Activated CD4-positive, CD25-positive, alpha-beta regulatory T cell (primary cell): ENCODE measurements at places on chromosomes 3 and 15.

GRCh38 chr15:22974745-22975144 lies 5.4 kb downstream of the CYFIP1 start:
- no peak for DNase-seq

- no peak for DNase-seq
Measured at GRCh38 chr3:183244219-183244618, 8.8 kb upstream of the B3GNT5 start.

GRCh38 chr15:38817427-38818156 lies 253.0 kb upstream of the RASGRP1 start:
- DNase-seq, result peak; percentile 61

DNA sequence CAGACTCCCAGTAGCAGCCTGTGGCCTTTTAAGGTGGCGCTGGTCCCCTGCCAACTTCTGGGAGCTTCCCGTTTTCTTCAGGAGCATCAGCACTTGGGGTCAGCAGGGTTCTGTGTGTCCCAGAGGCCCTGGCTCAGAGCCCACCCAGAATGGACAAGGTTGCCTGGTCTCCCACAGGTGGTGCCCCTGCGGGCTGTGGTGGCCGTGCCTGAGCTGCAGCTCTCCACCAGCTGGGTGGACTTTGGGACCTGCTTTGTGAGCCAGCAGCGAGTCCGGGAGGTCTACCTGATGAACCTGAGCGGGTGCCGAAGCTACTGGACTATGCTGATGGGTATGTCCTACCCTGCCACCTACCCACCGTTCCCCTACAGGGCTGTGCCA lies 15.5 kb downstream of the ACAA1 start:
- no peak for DNase-seq

DNA sequence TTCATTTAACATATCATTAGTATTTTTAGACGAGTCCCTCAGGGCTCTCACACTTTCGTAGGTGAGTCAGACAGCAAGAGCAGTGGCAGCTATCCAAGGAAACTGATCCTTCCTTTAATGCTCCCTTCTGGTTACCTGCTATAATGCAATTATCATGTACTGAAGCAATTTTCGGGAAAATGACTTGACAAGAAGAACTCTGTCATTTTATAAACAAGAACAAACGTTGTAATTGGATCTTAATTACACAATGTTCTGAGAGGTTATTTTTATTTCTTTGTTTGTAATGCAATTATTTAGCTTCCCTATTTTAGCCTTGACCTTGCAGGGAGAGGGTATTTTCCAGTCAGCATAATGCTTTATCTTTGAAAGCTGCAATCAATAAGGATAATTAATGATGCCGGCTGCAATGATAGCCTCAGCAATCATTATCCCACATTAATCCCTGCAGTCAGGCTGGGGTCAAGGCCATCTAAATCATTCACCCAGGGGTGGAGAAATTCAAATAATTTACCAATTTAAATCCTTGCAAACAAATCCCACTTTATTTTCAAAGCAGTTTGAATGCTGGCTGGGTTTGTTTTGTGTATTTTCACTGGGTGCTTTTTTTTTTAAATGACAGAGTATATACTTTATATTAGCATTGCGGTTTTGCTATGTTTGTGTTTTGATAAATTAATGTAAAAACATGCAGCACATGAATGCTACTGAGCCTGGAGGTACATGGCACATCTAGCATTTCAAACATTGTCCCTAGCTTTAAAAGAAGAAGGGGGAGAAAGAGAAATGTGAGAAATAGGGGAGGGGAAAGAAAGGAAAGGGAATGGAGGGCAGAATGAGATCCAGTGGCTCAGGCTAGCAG lies 249.9 kb downstream of the SHOX2 start:
- no peak for DNase-seq

GRCh38 chr3:152317184-152317583 lies 48.5 kb downstream of the MBNL1 start:
- no peak for DNase-seq

DNA sequence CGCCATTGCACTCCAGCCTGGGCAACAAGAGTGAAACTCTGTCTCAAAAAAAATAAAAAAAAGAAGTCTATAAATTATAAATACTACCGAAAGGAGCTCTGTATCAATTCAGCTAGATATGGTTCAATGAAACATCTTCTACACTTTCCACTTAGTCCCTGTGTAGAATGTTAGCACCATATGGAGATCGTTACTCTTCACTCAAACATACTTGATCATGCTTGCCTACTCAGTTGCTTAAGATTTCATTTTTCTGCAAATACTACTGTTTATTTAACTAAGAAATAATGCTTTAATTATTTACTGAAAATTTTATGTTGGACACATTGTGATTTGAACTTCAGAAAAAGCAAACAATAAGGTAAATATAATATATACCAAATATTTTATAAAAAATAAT lies 17.1 kb upstream of the NANOGP8 start:
- no peak for DNase-seq

DNA sequence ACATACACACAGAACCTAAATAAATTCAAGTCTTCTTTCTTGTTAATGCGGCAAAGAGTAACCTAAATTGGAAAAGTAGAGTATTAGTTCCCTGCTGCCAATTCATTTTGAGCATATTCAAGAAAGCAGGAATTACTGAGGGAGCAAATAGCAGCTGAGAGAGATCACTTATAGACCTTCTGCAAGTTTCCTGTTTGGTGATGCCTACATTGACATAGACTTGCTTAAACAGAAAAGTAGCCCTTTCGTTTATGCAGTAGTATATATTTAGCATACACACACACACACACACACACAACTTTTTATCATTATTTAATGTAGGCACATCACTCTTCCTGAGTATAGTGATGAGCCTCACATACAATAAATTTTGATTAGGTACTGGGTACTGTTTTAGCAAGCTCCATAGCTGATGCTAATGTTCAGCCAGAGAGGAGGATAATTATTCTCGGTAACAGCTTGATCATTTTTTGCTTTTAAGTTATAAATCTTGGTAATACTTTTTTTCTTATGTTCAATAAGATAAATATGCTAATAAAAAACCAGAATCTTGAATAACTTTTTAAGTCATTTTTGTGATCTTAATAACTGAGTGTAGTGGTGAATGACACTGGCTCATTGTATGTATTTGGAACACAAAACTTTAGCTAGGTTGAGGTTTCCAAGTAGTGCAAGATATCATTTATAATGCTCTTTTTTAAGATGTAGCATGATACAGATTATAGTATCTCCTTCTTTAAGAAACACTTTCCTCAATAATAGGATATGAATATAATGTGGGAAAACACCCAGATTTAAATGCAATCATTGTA lies 174.7 kb downstream of the MBNL1 start:
- no peak for DNase-seq

DNA sequence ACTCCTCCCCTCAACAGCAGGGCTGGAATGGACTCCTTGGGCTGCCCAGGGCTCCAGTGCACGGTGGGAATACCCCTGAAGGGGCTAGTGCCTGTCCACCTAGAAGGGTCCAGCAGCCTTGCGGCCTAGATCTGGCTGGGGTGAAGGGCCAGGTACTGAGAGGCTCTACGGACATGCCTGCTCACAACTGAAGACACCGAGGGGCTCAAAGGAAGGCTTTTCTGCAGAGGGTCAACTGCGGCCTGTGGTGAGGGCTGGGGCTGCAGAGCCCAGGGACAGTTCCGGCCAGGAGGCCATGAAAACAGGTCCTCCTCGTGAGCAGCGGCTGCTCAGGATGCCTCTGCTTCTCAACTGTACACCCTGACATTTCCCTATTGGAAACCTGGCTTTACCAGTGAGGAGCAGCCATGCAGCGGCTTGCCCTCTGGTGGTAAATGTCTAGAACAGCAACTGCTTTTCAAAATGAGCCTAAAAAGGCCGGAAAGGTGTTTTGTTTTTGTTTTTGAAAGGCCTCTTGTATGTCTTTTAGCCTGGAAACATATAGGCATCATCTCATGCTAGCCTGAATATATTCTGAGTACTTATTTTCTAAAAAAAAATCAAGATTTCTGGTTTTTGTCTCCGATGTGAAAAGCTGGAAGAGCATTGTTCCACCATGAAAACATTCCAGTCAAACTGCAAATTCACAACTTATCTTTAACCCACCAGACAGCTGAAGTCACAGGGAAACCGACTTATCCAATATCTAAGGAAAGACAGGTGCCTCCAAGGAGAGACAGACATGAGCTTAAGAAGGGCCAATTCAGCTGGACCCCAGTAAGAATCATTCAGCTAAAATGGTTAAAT lies 163.4 kb downstream of the KLF13 start:
- no peak for DNase-seq

DNA sequence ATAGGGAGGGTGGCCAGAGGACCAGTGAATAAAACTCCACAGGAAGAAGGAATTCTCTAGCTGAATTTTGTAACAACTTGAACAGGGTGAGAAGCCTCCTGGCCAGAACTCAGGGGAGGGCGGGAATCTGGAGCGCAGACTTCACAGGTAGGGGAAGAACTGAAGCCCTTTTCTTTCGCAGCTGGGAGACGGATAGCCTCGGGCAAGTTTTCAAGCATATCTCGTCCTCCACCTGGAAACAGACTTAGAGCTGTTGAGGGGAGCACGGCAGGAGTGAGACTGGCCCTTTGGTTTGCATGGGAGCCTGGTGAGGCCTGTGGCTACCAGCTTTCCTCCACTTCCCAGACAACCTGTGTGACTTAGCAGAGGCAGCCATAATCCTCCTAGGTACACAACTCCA lies 10.9 kb upstream of the RPL39L start:
- no peak for DNase-seq

DNA sequence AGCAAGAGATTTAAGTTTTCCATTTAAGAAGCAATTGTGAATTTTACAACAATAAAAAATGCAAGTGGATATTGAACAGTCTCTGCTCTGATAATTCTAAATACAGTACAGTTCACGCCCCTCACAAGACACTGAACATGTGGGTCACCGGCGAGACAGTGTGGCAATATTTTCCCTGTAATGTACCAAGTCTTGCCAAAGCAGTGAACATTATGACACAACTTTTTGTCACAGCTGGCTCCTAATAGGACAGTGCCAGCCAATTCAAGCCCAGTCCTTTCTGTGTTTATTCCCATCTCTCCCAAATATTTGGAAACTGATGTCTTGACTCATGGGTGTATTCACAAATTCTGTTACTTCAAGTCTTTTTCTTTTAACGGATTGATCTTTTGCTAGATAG lies 62.3 kb downstream of the PPARG start:
- DNase-seq, result no peak

DNA sequence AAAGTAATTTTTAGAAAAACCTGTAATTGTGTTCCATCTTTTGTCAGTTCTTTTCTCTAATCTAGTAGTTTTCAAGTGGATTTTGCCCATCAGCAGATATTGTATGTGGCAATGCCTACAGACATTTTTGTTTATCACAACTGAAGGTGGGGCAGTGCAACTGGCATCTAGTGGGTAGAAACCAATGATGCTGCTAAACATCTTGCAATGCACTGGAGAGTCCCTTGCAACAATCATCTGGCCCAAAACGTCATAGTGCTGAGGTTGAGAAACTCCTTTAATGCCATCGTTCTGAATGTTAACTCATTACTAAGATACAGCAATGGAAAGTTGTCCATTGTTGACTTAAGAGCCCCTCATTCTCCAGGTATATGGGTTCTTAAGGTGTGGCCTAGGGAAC lies 80.1 kb downstream of the BTD start:
- no peak for DNase-seq

- no peak for DNase-seq
Measured at GRCh38 chr3:77014226-77014625, 25.7 kb upstream of the ROBO2 start.

DNA sequence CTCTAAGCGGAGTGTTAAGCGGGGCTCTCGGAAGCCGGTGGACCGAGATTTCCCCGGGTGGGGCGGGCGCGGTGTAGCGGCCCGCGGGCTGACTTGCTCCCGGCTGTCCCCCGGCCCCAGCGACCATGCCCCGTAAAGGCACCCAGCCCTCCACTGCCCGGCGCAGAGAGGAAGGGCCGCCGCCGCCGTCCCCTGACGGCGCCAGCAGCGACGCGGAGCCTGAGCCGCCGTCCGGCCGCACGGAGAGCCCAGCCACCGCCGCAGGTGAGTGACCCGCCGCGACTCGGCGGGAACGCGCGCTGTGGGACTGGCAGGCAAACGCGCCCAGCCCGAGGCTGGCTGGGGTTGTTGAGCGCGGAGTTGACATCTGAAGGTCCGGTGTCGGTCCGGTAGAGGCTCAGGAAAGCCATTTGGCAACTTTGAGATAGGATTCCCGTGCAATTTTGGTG lies 1.3 kb downstream of the SMC4 start:
- DNase-seq, result no peak

DNA sequence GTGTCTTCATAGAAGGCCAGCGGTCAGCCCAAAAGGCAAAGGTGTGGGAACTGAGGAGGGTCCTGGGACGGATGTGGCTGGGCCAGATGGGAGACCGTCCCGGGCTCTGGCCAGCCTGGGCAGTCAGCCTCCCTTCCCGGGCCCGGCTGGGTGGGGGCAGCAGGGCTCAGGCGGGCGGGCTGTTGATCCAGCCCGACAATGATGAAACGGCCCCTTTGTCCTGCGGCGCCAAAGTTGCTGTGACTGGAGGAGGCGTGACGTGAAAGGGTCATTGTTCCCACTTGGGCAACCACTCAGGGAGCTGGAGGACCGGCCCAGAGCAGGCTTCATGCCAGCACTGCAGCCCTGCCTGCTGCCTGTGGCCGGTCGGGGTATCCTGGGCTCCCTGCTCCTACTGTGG lies 16.5 kb downstream of the DUSP7 start:
- DNase-seq, result no peak

DNA sequence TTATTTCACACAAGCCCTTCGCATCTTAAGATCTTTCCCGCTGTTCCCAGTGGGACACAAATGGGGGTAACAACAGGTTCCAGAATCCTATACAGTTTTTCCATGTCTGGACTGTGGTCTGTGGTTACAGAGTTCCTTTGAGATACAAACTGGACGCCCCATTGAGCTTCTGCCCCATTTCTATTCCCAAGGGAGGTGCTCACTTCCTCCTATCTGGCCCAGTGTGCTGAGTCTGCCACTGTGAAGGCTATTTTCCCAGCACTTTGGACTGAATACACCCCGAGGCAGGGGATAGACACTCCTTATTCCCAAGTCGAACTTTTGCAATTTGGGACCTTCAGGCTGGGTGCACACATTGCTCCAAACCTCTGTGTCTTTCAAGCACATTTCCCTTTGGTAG lies 44.0 kb downstream of the MESD start:
- DNase-seq, result no peak

DNA sequence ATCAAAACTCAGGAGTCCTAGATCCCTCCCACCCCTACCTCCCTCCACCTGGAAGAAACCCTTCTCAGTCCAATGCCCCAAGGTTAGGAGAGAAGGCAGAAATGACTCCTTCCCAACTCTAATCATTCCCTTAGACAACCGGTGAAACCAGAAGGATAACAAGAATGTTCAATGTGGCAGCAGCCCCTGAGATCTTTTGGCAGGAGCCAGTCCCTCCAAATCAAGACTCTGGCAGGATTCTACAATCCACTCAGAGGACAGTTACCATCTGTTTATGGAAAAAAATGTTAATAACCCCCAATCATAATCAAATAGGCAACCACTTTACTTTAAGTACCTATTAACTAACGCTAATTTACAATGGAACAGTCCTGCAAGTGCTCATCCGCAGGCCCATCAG lies 136.5 kb downstream of the NTRK3 start:
- no peak for DNase-seq

DNA sequence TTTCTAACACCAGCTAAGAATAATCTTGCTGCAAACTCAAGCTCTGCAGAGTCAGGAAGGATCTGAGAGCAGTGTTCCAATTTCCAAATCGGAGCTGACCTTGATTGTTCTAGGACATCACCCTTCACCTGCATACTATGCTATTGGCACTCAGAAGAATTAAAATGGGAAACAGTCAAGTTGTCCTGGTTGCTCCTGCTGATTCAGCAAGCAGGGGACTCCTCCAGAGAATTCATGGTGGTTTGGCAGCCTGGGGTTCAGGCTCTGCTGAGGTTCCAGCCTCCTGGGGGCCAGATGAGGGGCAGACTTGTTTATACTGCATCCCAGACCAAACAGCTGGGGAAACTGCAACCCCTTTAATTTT lies 213.7 kb upstream of the ADAMTS9 start:
- DNase-seq, result no peak
